ENCODE measurements at places on chromosomes 5 and 9.

- peak; percentile 8 for DNase-seq
These were observed 40.7 kb downstream of the WDR36 start for GRCh38 chr5:111132731-111133435.

DNA sequence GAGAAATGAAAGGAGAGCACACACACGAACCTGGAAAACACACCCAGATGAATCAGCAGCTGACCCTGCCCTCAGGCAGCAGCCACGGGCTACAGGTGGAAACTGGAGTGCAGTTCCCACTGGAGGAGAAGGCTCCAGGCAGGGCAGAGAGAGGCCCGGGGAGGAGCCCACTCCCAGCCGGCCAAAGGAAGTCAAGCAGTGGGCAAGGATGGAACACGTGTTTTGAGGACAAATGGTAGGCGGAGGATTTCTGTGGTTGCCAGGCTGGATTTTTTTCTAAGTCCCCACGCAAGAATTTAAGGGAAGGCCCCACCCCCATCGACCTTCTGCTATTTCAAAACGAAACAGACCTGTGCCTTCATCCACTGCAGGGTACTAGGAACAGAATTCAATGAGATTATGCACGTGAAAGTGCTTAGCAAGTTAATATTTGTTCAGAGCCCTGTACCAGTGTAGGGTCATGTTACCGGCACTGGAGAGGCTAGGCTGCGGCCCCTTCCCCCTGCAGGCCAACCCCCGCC, 6.8 kb downstream of the EPB41L4B start:
- DNase-seq = no peak

GRCh38 chr9:79883073-79883645, 311.4 kb downstream of the TLE4 start:
- peak; percentile 62 for DNase-seq

GRCh38 chr5:10031817-10032216, 217.9 kb downstream of the ATPSCKMT start:
- DNase-seq = no peak

GRCh38 chr9:108234811-108235210, 621.0 kb downstream of the ACTL7B start:
- DNase-seq = no peak

GRCh38 chr5:91212714-91213092, 170.4 kb downstream of the ARRDC3 start:
- DNase-seq = no peak

GRCh38 chr9:136994888-136995230, 1.5 kb downstream of the CLIC3 start:
- DNase-seq = no peak

DNA sequence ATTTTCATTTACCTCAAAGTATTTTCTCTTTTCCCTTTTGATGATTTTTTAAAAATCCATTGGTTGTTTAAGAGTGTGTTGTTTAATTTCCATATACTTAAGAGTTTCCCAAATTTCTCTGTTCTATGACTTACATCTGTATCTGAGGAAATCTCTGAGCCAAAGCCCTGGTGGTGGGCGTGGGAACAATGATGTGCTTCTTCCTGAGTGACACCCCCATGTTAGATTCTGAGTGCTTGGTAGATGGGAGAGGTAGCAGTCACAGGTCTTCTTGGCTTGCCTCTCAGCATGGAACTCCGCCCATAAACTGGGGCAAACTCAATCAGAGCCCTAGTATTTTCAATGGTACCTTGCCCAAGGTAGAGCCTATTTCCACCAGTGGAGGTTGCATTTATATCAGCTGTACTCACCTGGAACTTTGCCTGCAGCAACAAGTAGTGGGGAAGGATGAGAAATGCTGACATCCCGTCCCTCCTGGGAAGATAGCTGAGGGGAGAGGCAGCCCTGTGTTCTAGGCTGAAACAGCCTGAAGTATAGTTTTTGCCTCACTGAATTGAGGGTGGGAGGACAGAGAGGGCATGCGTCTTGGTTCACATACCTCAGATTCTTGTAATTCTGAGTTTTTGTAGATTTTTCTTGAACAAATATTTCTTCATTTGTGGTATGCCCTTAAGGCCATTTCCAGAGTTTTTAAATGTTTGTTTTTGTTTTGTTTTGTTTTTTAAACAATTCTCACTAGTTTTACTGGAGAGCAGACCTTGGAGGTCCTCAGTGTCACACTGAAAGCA, 26.4 kb downstream of the C9orf43 start:
- no peak for DNase-seq
